ENCODE measurements at places on chromosomes 5 and 9.

DNA sequence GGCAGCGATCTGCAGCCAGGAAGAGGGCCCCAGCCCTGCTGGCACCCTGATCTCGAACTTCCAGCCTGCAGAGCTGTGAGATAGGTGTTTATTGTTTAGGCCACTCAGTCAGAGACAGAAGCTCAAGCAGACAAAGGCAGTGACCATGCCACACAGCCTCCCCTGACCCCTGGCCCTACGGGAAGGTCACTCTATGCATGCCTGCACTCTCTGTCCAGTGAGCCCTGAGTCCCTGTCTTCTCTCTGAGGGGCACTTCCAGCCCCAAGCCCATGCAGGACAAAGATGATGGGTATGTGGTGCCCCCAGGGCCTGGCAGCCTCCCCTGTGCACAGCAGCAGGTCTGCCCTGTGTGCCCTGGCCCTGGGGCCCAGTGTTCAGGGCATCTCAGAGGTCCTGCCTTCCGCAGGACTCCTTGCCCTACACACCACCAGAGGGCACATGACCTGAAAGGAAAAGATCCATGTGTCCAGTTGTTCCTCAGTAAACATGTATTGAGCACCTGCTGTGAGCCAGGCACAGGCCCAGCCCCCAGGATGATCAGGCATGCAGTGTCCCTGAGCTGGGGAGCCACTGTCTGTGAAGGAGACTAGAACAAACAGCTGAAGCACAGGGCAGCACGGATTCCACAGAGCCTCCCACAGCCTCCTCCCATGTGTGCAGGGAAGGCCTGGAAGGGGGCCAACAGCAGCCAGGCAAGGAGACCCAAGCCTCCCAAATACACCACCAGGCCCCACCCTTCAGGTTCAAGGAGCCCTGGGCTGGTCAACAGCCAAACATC is 109.3 kb downstream of the ATPSCKMT start:
- no peak for DNase-seq

DNA sequence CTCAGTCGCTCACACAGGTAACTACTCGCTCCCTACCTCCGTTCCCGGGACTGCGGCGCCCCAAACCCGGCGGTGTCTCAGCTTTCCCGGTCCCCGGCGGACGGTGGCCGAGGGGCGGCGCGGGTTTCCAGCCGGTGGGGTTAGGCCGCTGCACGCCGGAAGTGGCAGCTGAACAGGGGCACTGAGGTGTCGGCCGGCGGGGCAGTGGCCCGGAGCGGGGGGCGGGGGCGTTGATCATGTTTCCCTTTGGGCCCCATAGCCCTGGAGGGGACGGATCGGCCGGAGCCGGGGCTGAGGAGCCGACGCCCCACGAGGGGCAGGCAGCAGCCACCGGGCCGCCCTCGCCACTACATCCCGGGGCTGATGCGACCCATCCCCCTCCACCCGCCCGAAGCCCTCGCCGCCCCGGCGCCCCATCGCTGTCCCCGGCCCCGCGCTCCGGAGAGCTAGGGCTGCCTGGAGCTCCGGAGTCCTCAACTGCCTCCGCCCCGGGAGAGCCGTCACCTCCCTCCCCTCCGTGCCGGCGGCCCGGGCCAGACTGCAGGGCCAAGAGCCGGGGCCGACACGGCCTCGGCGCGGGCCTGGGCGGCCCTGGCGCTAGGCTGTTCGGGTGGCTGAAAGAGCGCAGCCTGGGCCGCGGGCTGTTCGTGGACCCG is at the start of gene DCAF10:
Gene DCAF10 (plus strand): TSS at position 167 of the 656 bp plus-strand sequence. CDS start 70 bp downstream, at position 237.
- peak; percentile 92 for DNase-seq

- no peak for DNase-seq
Measured at GRCh38 chr9:76717613-76718012, 46.6 kb upstream of the PCA3 start.

- no peak for DNase-seq
Measured at GRCh38 chr5:67133776-67134175, 62.8 kb downstream of the CD180 start.

DNA sequence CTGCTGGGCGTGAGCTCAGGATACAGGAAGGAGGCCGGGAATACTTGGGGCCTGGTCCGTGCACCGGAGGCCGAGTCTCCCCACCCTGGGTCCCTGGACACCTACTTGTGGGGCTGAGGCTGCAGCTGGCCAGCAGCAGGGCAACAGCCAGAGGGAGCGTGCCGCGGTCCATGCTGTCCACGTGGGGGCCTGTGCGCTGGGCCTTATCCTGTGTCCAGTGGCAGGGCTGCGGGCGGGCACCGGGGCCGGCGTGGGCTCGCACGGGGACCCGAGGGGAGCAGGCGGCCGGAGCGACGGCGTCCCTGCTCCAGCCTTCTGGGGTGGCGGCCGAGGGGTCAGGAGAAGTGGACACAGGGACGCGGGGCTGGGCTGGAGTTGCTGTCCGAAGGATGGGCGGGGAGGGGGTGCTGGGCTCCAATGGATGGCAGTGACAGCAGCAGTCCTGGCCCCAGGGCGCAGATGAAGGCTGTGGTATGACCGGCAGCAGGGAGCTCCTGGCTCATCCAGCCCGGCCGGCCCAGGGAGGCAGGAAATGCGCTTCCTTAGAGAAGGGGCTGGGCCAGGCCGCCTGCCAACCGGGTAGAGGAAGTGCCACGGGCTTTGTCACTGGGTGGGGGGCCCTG is at the start of gene ENG:
Gene ENG (minus strand): TSS at position 475 of the 623 bp plus-strand sequence. CDS start 303 bp downstream, at position 172.
- peak; percentile 24 for DNase-seq

DNA sequence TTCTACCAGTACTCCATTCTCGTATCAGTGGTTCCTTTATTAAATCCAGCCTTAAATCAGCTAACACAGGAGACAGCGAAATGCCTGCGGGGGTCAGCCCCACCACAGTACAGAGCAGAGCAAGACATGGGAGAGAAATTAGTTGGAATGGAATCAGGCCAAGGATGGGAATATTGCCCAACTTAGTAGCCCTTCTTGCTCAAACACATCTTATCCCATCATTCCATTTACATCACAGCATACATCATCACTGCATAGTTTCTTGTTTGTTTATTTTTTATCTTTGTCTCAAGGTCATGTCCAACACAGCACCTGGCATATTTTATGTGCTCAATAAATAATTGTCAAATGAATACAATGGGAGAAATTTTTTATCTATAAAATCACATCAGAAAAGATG is 34.3 kb upstream of the DAB2 start:
- no peak for DNase-seq

- no peak for DNase-seq
Measured at GRCh38 chr9:100880284-100880683, 148.2 kb upstream of the PLPPR1 start.

DNA sequence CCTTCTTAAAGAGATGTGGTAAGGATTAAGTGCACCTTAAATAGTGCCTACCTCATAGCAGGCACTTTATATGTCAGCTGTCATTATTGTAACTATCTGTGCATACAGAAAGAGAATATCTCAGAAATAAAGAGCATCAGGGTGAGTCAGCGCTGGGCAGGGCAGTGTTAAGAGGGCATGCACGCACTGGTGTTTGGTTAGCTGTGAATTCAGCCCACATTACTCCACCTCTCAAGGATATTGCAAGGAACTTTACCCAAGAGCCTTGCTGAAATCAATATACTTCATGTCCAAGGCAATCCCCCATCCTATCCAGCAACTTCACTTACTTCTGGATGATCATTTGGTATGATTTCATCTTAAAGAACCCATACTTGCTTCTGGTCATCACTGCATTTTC is 300.9 kb downstream of the NTRK2 start:
- DNase-seq = no peak

DNA sequence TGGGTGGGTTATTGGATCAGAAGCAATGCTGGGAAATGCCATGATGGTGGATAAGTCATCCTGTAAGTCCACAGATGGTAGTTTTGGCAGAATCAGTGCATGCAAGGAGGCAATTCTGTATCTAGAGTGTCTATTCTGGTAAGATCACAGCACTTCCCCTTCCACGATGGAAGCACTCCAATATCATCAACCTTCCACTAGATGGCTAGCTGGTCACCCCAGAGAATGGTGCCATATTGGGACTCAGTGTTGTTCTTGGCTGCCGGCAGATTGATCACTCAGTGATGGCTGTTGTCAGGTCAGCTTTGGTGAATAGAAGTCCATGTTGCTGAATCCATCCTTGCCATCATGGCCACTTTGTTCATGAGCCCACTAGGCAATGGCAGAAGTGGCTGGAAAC is 553.5 kb downstream of the CSNK1G3 start:
- DNase-seq = no peak

- DNase-seq = no peak
Measured at GRCh38 chr5:179198825-179199224, 138.7 kb downstream of the ZNF354C start.

- no peak for DNase-seq
Measured at GRCh38 chr5:179273441-179274145, 71.7 kb downstream of the ADAMTS2 start.

DNA sequence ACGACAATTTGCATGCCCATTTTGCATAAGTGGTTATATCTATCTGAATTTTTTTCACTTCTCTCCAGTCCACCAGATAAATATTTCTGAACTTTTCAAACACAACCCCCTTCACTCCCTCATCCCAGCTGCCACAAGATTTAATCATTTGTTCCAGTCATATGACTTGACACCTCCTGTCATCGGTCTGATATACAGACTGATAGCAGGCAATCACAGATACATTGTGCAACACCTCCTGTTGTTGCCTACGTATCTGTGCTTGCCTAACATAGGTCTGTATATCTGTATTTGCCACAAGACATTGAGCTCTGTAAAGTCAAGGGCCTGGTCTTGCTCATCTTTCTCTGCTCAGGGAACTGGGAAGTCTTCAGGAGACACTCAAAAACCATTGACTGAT is 65.6 kb downstream of the GNA14 start:
- DNase-seq = no peak

DNA sequence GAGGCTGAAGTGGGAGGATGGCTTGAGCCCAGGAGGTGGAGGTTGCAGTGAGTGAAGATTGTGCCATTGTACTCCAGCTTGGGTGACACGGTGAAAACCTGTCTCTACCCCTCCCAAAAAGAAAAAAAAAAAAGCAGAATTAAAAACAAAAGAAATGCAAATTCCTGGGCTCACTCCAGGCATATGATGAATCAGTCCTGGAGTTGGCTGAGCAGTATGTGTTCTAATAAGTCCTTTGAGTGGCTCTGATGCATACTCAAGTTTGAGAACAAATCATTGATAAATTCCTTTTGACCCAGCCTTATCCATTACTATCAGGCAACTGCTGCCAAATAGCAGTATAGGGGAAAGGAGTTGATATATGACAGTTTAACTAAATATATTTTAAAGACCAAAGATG is 28.3 kb downstream of the UHRF2 start:
- DNase-seq = no peak

GRCh38 chr5:994272-994607 is 14.4 kb upstream of the NKD2 start:
- no peak for DNase-seq

DNA sequence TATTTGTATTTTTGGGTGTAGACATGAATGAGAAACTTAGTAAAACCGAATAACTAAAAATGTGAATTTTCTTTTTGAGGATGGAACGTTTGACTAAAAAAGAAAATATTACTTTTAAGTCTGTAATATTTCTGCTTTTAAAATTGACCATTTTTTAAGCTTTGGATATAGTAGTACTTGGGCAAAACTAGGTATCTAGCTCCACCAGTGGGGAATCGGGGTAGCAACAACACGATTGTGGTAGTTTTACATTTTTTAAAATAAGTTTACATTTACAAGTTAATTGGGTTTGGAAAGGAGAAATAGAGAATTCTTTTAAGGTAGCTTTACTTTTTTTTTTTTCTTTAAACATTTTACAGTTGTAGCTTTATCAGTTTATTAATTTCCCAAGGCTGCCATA is 154.4 kb downstream of the MAN2A1 start:
- DNase-seq = no peak

GRCh38 chr5:173835661-173836060 is 52.5 kb upstream of the CPEB4 start:
- DNase-seq = no peak

DNA sequence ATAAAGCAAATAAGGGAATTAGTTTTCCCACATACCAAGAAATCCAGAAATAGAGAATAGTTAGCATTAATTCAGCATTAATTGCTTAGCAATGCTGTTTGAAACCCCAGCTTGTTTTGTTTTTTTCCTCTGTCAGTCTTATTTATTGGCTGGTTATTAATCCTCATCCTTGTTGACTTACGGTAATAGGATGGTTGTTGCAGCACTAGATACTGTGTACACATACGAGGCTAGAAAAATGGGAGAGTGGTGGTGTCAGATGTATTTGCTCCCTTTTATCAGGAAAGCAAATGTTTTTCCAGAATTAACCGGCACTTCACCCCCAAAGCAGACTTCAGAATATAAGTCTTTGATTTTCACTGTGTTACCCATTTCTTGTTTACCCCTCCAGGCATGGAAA is 60.4 kb downstream of the ERBIN start:
- no peak for DNase-seq

Measured in stimulated activated CD4-positive, alpha-beta T cell treated with anti-CD3 and anti-CD28 coated beads, Interleukin-12 subunit alpha, Interleukin-12 subunit beta, amount 100 ng/mL, for 4 hours (primary cell).